ENCODE measurements at places on chromosomes 12 and 14.

- DNase-seq, result no peak
These were observed 35.3 kb upstream of the CSRNP2 start for GRCh38 chr12:51118706-51119105.

DNA sequence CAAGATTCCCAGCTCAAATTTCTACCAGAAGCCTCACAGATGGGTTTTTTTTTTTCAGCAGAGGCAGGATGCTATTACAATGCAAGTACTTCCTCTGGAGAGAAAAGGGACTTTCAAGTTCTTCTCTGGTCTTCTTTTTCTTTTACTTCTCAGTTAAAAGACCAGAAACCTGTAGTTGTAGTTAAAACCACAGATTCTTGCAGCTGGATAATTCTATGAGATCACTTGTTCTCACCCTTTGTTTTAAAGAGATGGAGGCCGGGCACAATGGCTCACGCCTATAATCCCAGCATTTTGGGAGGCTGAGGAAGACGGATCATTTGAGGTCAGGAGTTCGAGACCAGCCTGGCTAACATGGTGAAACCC lies 47.6 kb upstream of the OVCH1 start:
- DNase-seq, result no peak

DNA sequence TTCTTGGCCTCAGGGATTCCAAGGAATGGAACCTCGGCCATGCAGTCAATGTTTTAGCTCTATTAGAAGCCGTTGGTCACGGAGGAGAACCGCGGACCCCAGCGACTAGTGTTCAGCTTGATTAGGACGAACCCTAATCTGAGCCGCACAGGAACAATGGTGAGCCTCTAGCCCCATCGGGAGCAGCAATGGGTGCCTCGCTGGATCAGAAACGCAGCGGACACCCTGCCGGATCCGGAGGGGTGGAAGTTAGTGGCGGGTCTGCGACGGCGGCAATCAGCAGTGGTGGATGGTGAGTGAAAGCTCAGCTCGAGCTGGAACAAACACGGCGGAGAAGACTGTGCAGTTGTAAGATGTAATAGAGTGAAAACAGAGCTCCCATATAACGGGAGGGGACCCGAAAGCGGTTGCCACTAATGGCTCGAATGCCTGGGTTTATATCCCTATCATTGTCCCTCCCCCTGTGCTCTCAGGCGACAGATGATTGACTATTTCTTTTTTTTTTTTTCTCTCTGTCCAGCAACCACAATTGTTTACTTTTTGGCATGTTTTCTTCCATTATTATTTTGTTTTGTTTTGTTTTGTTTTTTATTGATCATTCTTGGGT lies 127.7 kb downstream of the ZNF664 start:
- DNase-seq, result no peak

DNA sequence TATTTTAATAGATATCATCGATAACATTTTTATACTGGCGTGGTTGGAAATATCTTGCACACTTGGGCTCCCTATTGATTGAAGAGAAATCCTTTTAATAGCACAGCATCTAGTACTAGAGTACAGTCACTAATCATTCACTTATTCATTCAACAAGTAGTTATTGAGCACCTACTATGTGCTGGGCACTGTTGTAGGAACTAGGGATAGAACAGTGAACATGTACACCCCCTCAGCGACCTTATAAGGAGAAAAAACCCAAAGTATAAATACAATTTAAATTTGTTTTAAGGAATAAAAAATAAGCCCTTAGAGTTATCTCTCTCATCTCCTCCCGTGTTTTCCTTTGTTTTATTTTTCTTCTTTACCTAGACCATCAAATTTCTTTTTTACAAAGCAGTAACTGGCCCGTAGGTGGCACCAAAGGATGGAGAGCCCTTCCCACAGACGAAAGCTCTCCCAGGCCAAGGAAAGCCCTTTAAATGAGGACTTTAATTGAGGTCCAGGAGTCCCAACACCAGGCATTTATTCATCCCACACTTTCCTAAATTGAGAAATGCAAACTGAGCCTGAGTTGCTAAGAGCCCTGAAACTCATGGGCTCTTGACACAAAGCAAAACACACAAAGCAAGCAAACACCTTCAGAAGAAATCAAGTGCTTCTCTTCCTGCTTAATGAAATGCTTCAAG lies 29.0 kb downstream of the PEBP1 start:
- DNase-seq, result peak; percentile 31

- no peak for DNase-seq
These were observed 55.2 kb downstream of the SEL1L start for GRCh38 chr14:81478446-81478845.

GRCh38 chr12:386651-387050 lies 2.5 kb downstream of the KDM5A start:
- DNase-seq, result no peak

DNA sequence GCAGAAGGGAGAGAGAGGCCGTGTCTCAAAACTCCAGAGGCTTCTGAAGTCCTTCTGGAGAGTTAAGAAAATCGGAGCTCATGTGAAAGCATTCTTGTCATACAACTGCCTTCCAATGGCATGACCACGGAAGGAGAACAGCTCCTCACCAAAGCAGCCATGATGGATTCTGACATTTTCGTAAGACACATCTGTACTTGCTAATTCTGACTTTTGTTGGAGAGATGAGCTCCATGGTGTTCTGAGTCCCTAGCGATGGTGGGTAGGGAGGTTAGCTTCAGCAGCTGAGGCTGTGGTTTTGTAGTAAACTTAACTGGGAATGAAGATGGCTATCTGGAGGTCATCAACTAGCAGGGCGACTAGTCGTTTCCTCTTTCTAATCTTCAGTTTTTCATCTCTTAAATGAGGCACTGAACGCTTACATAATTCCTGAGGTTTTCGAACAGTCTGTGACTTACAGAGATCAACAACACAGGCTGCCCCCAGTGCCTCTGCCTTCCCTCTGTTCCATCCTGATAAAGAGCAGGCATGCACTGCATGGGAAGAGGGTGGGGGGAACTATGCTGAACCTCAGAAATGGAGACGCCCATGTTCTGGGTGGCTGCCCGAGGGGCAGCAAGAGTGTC lies 28.6 kb upstream of the DICER1 start:
- peak; percentile 92 for DNase-seq

DNA sequence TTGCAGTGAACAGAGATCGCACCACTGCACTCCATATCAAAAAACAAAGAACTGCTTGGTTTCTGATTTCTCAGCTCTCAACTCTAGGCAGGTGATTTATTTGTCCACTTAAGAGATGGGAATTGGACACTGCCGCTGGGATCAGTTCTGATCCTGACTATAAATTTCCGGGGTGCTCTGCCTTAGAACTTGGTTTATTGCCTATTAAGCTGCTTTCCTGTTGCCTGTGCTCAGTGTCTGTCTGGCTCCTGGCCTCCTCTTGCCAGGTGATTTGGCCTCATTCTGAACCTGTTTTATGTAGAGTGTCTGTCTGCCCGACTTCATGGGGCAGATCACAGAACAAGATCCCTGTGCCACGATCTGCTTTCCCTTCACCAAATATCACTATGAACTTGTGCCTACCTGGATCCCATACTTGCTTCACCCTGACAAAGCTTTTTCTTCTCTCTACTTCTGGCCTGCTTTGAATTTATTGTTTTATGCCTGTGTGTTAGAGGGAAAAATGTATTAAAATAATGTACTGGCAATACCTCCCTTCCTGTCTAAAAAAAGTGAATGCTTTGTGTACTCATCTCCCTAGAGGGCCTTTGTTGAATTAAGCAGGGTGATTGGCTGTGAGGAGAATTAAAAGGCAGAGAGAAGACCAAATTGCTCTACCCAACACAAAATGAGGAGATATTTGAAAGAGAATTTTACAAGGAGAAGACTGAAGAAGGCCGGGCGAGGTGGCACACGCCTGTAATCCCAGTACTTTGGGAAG lies 27.6 kb downstream of the CDKN1B start:
- DNase-seq, result no peak

- DNase-seq, result no peak
These were observed 67.4 kb upstream of the FBRSL1 start for GRCh38 chr12:132422381-132423043.

- peak; percentile 32 for DNase-seq
These were observed 23.9 kb downstream of the GNG2 start for GRCh38 chr14:51884086-51884927.

DNA sequence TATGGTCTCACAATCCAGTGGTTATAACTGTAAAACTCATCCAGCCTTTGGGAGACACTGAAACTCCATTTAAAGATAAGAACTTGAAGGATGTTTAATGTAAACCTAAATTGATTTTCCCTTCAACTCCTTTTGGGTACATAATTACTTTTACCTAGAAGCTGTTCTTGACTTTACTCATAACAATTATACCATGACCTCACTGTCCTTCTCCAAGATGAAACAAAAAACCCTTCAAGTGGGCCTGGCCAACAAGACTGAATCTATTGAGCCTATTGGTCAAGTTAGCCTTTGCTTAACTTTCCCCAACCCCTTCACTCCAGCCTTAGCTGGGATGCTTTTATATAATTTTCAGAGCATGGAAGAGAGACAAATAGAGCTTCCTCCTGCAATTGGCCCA lies 22.5 kb downstream of the PARP2 start:
- no peak for DNase-seq

- DNase-seq, result peak; percentile 42
These were observed 9.0 kb downstream of the TMBIM6 start for GRCh38 chr12:49750027-49750995.

GRCh38 chr14:80644826-80645225 lies 296.7 kb downstream of the CEP128 start:
- no peak for DNase-seq

DNA sequence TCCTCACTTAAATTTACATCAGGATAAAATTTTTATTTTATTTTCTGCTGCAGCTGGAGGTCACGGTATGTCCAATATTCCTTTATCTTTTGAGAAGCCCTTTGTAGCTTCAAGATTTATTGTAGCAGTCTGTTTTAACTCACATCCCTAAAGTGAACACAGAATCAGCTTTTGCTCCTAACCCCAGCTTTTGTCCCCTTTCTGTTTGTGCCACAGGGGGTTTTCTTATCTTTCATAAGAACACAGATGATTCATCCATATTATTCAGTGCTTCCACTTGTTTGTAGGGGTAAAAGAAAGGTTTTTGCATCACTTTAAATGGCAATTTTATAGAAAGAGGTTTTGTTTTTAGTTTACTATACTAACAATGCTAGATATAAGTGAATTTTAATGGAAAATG lies 21.8 kb upstream of the PIK3C2G start:
- no peak for DNase-seq

GRCh38 chr12:52949413-52950331 lies 754 bp downstream of the KRT18 start:
- DNase-seq, result peak; percentile 51

DNA sequence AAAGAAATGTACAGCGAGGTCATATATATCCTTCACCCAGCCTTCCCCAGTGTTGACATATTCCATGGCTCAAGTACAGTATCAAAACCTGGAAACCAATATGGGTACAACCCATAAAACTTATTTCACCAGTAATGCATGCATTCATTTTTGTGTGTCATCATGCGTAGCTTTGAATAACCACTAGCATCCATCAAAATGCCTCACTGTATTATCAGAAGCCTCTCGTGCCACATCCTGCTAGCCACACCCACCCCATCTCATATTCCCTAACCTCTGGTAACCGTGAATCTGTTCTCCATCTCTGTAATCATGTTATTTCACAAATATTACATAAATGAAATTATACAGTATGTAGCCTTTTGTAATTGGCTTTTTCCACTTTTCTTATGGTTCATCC lies 314.3 kb downstream of the RAD51B start:
- no peak for DNase-seq

DNA sequence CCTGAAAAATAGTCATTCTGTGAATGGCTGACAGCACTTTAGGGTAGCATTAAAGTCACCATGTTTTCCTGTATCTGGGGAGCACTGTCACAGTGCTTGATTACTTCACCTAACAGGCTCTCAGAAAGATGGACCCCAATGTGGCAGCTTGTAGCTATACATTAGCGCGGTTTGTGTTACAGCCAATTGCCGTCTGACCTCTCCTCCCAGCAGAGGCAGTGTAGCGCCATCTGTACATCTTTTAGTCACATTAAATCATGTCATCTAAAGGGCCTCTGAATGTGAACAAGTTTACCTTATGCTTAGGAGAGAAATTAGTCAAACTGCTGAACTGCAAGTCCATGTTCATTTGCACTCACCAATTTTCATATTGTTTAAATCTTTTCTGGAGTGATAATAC lies 113.7 kb downstream of the LMO3 start:
- no peak for DNase-seq

DNA sequence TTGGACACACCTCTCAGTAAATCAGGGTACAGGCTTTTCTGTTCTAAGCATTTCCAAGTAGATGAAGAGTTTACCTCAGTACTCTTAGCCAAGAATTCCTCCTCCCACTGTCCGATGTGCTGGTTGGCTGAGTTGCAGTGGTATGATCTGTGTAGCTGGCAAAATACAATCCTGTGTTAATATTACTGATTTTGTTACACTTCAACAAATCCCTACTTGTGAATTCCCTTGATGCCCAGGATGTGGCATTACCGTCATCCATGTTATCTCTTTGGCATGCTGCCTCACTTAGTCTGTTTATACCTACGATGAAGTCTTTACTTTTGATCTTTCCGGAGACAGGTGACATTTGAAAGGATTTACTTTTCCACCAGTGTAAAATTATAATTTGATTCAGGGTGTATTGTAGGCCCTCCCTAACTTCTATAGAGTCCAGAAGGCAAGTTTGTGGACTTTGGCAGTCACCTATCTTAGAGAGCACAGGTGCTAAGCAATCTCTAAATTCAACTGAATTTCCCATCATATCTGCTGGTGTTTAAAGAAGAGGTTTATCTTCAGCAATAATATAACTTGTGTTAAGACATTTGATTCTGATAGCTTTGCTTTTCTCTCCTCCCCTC lies 10.1 kb downstream of the CCDC196 start:
- DNase-seq, result no peak
